ENCODE measurements at places on chromosomes 6 and 20. TPM values are rescaled to one million over a fixed set of nuclear protein-coding genes. Genes with fewer than 3 reads are reported as not detected.

GRCh38 chr6:12243169-12243568, 47.0 kb upstream of the EDN1 start:
- DNase-seq, result no peak

GRCh38 chr6:113597231-113597583, 259.9 kb upstream of the MARCKS start:
- DNase-seq, result no peak

CCM2L gene
- 1.2 TPM for total RNA-seq

- no peak for DNase-seq
Observed at GRCh38 chr6:2651536-2651935, 99.2 kb downstream of the MYLK4 start.

VSTM2L gene
- total RNA-seq, result 2.6 TPM

GRCh38 chr6:6886171-6886885, 221.4 kb upstream of the RREB1 start:
- no peak for DNase-seq

- DNase-seq, result no peak
Observed at GRCh38 chr20:2780948-2781347, 19.5 kb downstream of the CPXM1 start.

SLA2 gene
- total RNA-seq, result 1.6 TPM

KHDC1L gene
- not detected for total RNA-seq

POLR3F gene
- 9.1 TPM for total RNA-seq

- DNase-seq, result peak; percentile 81
Observed at GRCh38 chr6:105994591-105995390, 91.3 kb upstream of the PRDM1 start.

GRCh38 chr6:167137081-167137480, 14.2 kb downstream of the CCR6 start:
- DNase-seq, result no peak

DNA sequence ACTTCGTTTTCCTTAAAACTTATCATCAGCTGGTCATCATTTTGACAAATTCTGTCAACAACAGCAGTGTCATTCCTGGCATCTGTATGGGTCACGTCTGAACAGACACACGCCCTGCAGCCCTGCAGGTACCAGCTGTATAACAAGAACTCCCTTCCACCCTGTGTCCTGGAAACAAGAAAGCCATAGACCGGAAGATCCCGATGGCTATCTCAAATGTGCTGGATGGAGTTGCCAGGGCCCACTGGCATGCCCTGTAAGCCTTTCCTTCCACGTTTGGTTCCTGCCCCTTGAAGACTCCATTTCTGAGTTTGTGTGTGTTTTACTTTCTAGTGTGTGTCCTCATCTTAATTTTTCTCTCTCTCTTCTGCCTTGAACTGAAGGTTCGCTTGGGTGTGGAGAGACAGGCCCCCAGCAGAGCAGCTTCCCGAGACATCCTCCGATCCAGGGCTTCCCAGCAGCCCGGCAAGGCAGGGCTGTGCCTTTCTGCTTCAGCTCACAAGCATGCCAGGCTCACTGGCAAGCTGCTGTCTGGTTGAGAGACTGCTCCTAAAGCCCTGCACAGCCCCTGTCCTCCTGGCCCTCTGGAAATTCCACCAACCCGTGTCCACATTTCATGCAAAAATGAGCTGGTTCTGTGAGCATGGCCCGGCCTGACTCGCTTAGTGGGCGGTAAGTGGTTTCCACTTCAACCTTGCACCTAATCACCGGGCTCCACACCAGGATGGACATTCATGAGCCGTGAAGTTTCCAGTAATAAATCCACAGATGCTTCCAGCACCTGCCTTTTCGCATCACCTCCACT, 8.7 kb downstream of the GFRA4 start:
- DNase-seq, result no peak

APOM gene
- 2.2 TPM for total RNA-seq
